ENCODE measurements at places on chromosomes 6 and 20. TPM values are rescaled to one million over a fixed set of nuclear protein-coding genes. Genes with fewer than 3 reads are reported as not detected.

The WFDC5 gene
- not detected for total RNA-seq

The TSBP1 gene
- total RNA-seq = not detected

The RSPO3 gene
- total RNA-seq = 0.81 TPM

DNA sequence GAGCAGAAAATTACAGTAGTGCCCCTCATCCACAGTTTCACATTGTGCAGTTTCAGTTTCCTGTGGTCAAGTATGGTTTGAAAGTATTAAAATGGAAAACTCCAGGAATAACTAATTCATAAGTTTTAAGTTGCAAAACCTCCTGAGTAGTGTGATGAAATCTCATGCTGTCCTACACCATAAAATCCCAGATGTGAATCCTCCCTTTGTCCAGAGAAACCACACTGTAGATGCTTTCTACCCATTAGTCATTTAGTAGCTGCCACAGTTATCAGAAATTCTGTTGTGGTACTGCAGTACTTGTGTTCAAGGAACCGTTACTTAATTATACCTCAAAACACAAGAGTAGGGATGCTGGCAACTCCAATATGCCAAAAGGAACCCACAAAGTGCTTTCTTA, 74.7 kb downstream of the PTCHD4 start:
- no peak overlapping the region for H3K27ac ChIP-seq
- H3K27me3 ChIP-seq = no peaks in the 10 kb centered on the region
- DNase-seq = no peak
- H3K36me3 ChIP-seq = no peaks in the 10 kb centered on the region
- H3K4me3 ChIP-seq = no peak overlapping the region

- no peaks in the 10 kb centered on the region for H3K27me3 ChIP-seq
- no peak for DNase-seq
- H3K4me3 ChIP-seq = no peak overlapping the region
- no peak overlapping the region for H3K27ac ChIP-seq
- H3K36me3 ChIP-seq = no peaks in the 10 kb centered on the region
These were observed 59.0 kb upstream of the TPD52L1 start for GRCh38 chr6:125094563-125094962.

- no peak overlapping the region for H3K4me3 ChIP-seq
- no peaks in the 10 kb centered on the region for H3K4me1 ChIP-seq
- no peaks in the 10 kb centered on the region for H3K36me3 ChIP-seq
- H3K27me3 ChIP-seq = no peaks in the 10 kb centered on the region
These were observed 757 bp upstream of the SAMD3 start for GRCh38 chr6:130223508-130223907.

DNA sequence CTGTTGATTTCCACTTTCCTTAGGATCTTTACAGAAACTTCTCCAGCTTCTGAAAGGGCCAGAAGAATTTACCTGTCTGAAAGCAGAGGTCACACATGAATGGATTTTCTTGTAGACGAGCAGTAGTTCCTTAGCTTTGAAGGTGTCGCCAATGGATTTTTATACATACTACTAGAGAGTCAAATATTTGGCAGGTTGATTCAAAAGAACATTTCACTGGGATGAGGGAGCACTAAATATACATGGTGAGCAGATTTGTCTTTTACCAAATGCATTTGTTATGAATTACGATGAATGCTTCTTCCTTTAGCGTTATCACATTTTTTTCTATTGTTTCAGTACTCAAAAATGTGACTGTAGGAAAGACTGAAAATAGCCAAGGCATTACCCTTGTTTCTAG, 162.3 kb downstream of the PAX1 start:
- no peak overlapping the region for H3K4me3 ChIP-seq
- no peaks in the 10 kb centered on the region for H3K36me3 ChIP-seq
- no peaks in the 10 kb centered on the region for H3K27me3 ChIP-seq

GRCh38 chr6:15200087-15200486, 45.8 kb upstream of the JARID2 start:
- H3K27ac ChIP-seq = no peak overlapping the region
- no peak for DNase-seq
- H3K4me1 ChIP-seq = peaks cover 5% of the 10 kb centered on the region
- no peaks in the 10 kb centered on the region for H3K27me3 ChIP-seq

DNA sequence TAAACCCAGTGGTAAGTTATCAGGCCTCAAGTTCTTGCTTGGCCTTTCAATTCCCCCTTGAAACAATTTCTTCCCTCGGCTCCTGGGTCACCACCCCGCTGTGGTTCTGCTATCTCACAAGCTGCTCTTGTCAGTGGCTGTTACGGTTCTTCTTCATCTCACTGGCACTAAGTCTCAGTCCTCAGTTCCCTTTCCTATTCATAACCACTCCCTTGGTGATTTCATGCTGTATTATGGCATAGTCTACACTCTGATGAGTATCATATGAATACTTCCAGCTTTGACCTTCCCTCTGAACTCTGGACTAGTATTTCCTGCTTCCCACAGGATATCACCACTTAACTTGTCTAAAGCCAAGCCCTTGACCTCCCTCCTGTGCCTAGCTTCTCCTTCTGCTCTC, 7.9 kb downstream of the TAAR1 start:
- no peaks in the 10 kb centered on the region for H3K4me1 ChIP-seq
- H3K27ac ChIP-seq = no peak overlapping the region
- H3K27me3 ChIP-seq = no peaks in the 10 kb centered on the region
